GM06990 (cell line): ENCODE measurements at places on chromosomes 3 and 15.

DNA sequence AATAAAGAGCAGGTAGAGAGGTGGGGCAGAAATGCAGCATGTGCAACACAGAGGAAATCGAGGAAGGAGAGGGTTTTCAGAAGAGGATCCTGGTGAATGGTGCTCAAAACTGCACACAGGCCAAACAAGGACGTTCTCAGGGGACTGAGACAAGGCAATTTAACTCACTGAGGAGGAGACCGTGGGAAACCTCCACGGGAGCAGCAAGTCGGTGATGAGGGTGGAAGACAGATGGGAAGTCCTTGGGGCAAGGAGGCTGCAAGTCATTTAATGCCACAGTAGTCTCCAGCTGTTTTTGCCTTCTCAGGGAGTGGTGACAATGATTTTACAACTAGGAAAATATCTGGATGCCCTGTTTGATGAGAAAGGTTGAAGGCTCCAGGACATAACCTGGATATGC is 11.5 kb upstream of the PDIA5 start:
- DNase-seq, result no peak

DNA sequence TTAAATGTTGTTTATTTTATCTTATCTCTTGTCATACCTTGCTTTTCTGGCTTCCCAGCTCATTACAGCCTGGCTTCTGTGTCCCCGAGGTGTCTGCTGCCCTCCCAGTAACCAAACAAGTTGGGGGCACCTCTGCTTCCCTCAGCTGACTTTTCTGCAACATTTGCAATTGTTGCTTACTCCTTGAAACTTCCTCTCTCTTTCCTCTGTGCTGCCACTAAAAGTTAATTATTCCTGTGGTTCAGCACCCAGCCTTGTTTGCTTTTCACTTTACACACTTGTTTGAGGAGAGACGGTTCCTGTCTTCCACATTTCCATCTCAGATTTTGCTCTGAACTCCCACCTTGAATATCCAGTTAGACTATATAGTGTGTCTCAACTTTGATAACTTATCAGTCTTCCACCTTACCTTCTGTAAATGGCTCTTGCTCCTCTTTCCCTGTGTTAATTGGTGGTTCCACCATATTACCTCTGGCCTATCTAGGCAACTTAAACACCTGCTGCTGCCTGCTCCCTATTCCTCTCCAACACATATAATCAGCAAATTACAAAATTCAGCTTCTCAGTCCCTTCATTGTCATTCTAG is 21.6 kb downstream of the MCTP2 start:
- DNase-seq, result no peak

DNA sequence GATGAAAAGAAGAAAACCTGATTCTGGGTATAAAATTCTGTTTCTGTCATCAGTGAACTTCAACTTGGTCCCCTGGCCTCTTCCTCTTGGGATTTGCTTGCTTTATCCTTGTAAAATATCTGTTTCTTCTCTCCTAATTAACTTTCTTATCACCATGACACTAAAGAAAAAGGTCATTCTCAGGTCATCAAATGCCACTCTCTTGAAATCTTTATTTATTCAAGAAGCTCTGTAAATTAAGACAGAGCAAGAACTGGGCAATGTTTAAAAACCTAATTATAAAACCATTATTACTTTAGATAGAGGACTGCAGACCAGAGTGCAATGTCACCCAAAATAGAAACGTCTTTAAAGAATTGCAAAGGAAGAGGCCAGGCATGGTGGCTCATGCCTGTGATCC is 6.0 kb upstream of the LIPC start:
- no peak for DNase-seq

GRCh38 chr15:70277556-70277955 is 179.8 kb upstream of the TLE3 start:
- DNase-seq, result no peak

GRCh38 chr3:44392489-44392888 is 53.9 kb downstream of the TCAIM start:
- DNase-seq, result no peak

GRCh38 chr15:101498076-101498716 is 8.7 kb upstream of the PCSK6 start:
- DNase-seq, result no peak

DNA sequence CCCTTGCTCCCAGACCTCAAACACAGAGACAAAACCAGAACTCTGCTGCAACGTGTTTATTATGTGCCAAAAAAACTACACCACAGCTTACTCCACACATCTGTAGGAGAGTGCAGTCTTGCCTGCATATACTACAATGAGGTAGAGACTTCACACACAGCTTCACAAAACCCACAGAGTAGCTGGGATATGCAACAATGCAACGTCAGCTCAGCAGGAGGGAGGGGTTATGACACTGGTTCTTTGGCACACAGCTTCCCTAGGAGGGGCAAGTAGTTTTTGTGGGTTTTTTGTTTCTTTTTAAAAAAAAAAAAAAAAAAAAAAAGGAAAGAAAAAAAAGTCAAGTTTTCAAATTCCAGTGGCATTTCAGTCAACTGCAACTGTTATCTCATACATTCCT is 2.9 kb upstream of the RPS17 start:
- DNase-seq, result no peak

DNA sequence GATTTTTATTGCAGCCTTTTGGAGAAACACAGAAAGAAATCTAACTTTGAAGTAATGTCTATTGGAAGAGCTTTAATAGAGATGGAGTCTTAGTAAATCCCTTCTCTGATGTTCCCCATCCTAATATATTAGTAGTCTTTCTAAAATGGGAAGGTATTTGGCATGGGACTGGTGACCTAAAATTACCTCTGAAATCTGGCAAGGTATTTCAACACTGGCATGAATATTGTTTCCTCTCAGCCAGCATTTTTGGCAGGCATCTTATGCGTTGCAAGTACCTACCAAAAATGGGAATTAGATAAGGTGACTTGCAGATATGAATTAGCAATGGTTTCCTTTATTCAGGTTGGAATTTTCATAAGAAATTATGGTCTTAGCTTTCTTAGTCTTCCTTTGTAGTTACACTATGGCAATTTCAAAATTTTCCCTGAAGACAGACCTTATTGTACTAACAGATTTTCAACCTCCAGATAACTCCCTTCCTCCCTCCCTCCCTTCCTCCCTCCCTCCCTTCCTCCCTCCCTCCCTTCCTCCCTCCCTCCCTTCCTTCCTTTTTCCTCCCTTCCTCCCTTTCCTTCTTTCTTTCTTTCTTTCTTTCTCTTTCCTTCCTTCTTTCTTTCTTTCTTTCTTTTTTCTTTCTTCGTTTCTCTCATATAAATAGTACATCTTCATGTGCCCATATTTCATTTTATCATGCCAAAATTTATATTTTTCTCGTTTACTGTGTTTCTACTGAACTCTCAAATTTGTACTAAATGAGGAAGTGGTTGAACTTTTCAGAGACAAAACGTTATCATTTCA is 168.2 kb upstream of the KCNMB2 start:
- DNase-seq, result no peak

DNA sequence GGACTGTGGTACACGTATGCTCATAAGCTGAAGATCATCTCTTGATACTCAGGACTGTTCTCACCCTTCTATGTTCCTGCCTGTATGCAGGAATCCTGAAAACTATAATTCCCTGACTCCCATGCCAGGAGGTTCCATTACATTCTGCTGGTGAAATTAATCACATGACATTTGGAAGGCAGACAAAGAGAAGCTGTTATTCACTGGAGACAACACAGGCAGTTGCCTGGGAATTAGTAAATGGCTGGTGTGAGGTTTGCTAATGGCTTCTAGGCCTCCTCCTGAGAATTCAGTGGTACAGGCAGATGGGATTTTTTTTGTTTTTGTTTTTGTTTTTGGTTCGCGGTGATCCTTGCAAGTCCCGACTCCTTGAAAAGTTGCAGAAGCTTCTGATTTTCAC is 91.4 kb downstream of the CTNNB1 start:
- no peak for DNase-seq

GRCh38 chr15:86611417-86612040 is 531.9 kb downstream of the AGBL1 start:
- no peak for DNase-seq

- no peak for DNase-seq
These were observed 165.5 kb upstream of the MLF1 start for GRCh38 chr3:158405507-158405906.

DNA sequence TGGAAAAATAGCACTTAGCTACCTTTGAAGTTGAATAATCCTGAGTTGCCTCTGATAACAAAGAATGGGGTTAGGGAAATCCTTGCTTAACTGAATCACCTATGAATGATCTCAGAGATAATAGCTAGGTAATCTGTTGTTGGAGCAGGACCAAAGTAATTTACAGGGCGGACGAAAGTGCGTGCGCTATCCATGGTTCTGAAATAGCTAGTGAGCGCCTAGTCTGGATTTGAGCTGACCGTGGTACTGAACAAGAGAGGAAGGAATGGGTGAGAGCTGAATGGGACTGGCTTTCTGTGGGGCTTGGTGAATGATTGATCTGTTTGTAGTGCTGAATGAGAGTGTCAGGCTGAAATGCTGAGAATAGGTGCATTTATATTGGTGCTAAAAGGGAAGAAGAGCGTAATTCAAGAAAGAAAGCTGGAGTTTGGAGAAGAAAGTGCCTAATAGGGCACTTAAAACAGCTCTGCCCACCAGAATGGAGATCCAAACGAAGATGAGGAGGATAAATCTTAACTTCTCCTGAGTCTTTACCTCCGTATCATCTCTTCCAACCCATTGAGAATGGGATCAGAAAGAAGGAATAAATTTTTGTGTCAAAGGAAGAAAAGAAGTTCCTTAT is 10.1 kb downstream of the SCN10A start:
- DNase-seq, result no peak

GRCh38 chr15:22226034-22226790 is 145.9 kb downstream of the OR4M2 start:
- DNase-seq, result no peak

GRCh38 chr3:86175051-86175536 is 815.9 kb downstream of the VGLL3 start:
- DNase-seq, result no peak
